ENCODE measurements at places on chromosomes 7 and 10. TPM values are rescaled to one million over a fixed set of nuclear protein-coding genes. Genes with fewer than 3 reads are reported as not detected.

GRCh38 chr10:119829429-119829828 is 43.2 kb downstream of the MCMBP start:
- DNase-seq: no peak

DNA sequence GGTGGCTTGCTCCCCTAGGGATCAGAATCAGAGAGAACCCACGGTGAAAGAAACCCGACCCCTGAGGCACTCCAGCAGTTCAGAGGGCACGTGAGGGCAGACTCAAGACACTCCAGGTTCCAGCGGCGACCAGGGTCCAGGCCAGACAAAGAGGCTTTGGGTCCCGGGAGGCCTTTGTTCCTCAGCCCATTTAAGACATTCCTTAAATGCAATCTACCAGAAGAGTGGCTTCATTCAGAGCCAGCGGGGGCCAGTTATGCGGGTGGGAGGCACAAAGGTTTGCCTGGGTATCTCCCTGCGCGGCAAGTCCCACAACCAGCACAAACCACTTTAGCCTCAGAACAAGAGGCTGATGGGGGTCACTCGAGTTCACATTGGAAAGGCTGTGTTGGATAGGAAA is 53.6 kb downstream of the AFAP1L2 start:
- no peak for DNase-seq

DNA sequence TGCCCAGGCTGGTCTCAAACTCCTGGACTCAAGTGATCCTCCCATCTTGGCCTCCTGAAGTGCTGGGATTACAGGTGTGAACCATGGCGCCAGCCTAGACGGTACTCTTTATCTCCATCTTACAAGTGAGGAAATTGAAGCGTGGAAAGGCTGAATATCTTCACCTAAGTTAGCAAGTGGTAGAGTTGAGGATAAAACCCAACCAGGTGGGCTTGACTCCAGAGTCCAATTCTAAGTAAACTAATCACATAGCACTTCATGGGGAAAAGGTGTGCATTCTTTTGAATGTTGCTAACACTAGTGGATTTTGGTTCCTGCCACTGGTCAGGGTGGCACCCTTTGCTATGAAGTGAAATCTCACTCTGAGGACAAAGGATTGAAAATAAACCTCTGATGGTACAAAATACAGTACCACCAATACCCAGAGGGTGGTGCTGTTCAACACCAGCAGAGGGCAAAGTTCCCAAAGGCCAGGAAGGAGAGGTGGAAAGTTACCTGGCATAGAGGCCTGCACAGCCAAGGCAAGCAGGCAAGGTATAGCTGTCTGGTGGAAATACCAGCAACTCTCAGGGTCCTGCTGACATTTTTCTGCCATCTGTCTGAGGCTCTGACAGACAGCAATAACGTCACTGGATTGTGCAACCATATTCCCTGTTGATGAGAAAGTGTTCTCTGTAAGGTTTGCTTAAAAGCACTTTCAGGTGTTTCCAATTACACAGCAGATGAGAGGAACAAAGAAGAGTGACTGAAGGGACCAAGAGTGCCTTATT is 17.6 kb downstream of the ZDHHC16 start:
- DNase-seq: peak; percentile 45

DNA sequence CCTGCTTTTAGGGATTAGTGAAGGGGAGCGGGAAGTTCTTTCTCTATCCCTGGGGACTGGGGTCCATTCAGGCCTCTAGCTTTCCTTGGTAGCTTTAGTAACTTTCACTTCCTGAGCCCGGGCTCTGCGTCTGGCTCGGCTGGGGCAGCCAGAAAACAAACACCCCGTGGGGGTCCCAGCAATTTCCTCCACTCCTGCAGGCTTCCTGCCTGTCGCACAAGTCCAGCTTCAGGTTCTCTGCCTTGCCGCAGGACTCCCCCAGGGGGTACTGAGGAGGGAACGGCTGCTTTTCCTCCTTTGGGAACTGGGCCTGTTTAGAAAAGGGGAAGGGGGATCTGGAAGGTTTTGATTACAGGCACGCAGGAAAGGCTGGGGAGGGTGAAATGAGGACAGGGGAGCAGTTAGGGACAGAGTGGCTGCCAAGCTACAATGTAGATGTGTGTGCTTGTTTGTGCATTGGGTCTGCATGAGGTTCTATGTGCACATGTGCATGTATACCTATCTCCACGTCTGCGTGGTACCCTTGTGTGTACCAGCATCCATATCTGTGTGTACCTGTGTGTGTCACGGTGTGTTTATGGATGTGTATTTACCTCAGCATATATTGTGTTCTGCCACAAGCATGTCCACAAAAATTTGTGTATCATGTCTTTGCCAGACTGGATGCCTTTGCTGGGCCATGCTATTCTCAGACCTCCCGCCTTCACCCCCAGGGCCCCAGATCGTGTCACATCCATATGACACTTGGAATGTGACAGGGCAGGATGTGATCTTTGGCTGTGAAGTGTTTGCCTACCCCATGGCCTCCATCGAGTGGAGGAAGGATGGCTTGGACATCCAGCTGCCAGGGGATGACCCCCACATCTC is 2.0 kb downstream of the KAZALD1 start:
- no peak for DNase-seq

GRCh38 chr7:121054925-121055324 is 66.4 kb downstream of the CPED1 start:
- DNase-seq: no peak

DNA sequence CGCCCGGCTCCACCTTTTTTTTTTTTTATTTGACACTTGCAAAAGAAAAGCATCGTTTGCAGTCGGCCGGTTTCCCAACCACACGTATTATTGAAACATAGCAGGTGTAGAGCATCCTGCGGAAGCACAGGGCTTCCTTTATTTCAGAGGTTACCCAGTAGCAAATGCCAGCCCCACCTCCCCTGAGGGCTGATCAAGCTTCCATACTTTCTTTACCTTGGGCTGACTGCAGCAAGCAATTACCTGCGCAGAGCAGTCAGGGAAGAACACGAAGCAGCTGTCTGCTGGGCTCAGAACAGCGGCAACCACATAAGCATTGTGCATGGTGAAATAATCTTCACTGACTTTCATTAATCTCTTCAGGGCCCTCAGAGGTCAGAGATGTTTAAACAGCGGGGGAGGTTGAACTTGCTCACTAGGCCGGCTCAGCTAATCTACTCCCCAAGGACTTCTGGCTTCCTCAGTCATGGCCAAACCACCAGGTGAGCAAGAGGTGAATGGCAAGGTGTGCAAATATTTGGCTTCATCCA is 784.7 kb upstream of the AUTS2 start:
- DNase-seq: no peak

- no peak for DNase-seq
Measured at GRCh38 chr10:113073549-113074189, 123.6 kb downstream of the TCF7L2 start.

- DNase-seq: no peak
Measured at GRCh38 chr7:130794619-130794922, 60.6 kb upstream of the KLF14 start.

- DNase-seq: no peak
Measured at GRCh38 chr10:34339816-34340553, 475.1 kb downstream of the PARD3 start.

DNA sequence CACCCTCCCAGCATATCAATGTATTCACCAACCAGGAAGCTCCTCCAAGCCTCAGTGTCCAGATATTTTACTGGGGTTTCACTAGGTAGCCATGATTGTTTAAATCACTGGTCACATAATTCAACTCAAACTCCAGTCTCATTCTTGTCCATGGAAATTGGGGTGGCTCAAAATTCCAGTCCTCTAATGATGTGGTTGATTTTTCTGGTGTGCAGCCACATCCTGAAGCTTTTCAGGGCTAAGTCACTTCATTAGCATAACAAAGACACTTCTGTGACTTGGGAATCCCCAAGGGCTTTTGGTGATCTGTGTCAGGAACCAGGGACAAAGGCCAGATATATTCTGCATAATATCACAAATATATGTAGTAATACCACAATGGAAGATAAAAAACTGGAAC is 786.9 kb upstream of the IGFBP3 start:
- no peak for DNase-seq

DNA sequence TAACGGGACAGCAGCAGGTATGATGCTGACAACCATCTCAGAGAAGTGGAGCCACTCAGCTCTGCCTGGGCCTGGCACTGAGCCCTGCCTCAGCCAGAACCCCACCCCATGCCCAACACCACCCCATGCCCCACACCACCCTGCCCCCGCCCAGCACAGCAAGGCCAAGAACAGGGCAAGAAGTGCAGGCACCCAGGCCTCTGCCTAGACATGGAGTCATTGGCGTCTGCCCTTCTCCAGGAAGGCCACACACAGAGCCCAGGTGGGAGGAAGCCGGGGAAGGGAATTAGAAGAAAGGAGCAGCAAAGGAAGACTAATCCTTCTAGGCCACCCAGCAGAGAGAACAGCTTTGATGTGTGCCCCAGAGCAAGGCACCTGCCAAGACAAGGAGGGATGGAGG is 18.9 kb downstream of the CAMK2G start:
- DNase-seq: no peak

GRCh38 chr7:31874631-31875386 is 187.8 kb downstream of the PPP1R17 start:
- DNase-seq: no peak

- DNase-seq: no peak
Measured at GRCh38 chr10:92350411-92350810, 59.4 kb downstream of the MARCHF5 start.

GRCh38 chr10:35487336-35488034 is 117.7 kb upstream of the GJD4 start:
- DNase-seq: no peak

- no peak for DNase-seq
Measured at GRCh38 chr10:14032406-14032998, 298.2 kb downstream of the FRMD4A start.

GRCh38 chr7:148607151-148607661 is 16.6 kb downstream of the C7orf33 start:
- no peak for DNase-seq

The BLNK gene
- total RNA-seq: 12.6 TPM

The NKX1-2 gene
- total RNA-seq: not detected

DNA sequence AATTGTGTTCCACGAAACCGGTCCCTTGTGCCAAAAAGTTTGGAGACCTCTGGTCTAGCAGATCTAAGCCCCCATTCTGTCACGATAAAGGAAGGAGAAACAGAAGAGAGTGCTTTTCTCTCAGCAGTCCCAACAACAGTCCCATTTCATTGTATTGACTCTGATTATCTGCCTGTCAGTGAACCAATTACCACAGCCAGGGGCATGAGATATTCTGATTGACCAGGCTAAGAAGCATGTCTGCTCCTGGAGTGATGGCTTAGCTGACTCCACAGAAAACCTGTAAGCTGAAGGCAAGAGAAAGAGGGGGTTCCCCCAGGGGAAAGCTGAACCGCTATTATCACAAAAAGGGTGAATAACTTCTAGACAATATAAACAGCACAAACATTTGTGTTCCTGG is 765.4 kb downstream of the SORCS1 start:
- no peak for DNase-seq

- DNase-seq: no peak
Measured at GRCh38 chr7:13448243-13448642, 541.2 kb downstream of the ETV1 start.

- no peak for DNase-seq
Measured at GRCh38 chr7:80997841-80998240, 79.0 kb upstream of the SEMA3C start.

GRCh38 chr10:14118953-14119352 is 211.8 kb downstream of the FRMD4A start:
- DNase-seq: no peak

DNA sequence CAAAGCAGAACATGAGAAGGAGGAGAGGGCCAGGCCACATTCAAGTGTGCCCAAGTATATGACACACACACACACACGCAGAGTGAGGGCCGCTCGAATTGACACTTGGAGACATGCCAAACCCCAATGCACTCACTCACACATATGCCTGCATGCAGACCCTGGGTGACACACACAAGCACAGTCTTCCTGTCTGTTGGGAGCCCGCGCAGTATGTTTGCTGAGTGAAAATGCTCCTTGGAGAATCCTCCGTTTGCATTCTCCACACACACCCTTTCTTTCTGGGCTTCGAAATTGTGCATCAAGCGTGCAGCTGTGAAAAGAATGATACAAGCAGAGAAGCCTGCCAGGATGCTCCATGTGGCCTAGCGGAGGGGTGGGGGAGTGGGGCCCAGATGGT is 120.9 kb downstream of the PLXNA4 start:
- no peak for DNase-seq

DNA sequence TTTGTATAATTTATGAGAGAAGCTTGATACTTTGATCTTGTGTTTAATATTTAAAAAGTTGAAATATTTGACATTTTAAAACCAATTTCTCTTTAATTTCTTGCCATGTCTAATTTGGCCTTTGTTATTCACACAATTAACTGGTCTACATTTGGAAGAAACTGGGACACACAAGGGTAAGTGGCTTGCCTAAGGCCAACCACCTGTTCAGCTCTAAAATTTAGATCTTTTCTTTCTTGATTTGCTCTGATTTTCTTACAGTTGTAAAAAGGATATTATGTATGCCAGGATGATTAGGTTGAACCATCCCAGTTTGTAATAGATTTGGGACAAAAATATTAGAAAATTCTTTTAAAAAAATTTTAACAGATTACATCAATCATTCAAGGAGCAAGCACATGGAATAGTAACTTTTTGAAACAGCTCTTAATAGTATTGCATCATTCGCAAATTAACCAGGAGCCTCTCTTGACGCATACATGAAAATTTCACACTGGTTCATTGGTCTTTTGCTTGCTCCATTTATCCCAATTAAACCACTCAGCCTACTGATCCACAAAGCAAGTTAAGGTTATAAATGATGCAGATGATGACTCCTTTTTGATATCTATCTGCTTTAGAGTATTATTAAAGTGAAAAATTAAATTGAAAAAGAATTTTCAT is 222.4 kb upstream of the SLC26A5 start:
- no peak for DNase-seq

The GPR141 gene
- total RNA-seq: 0.46 TPM

- DNase-seq: no peak
Measured at GRCh38 chr10:96448021-96448457, 65.7 kb downstream of the TLL2 start.

The KCND2 gene
- 1.2 TPM for total RNA-seq

The SPAG6 gene
- 0.08 TPM for total RNA-seq

- no peak for DNase-seq
Measured at GRCh38 chr10:125368146-125368545, 207.8 kb upstream of the CTBP2 start.

DNA sequence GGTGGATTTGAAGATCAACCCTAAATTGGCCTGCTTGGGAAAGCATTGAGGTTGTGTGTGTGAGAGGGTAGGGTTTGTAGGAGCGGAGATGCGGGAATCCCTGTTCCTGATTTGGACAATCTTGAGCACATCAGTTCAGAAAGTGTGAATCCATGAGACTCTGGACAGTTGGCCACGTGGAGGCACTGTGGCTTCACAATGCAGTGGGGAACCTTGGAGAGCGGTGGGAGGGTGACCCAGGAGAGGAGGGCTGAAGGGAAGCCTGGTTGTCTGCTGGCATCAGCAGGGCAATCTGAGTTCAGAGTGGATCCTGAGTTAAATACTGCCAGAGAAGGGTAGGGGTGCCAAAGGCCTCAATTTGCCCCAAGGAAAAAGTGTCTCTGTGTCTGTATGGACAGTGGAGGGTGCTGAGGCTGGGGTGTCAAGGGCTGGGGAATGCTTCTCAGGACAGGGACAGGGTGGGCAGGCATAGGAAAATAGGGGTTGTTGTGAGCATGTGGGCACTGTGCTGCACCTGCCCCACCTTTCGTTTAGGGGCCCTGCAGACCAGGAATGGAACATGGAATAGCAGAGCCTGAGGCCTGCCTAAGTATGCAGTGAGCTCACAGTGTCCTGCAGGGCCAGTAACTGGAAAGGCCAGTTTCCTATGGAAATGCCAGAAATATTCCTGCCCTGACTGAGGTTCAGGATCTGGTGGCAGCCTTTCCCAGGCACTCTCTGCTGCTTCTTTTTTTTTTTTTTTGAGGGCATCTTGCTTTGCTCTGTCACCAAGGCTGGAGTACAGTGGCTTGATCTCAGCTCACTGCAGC is 162.9 kb upstream of the PRSS58 start:
- no peak for DNase-seq

The TWIST1 gene
- 0.51 TPM for total RNA-seq
